ENCODE measurements at places on chromosomes 4 and X. TPM values are rescaled to one million over a fixed set of nuclear protein-coding genes. Genes with fewer than 3 reads are reported as not detected.

PALLD gene
- 440 TPM for total RNA-seq

GRCh38 chrX:37846141-37846540, 1.2 kb downstream of the DYNLT3 start:
- no peak for DNase-seq

DNA sequence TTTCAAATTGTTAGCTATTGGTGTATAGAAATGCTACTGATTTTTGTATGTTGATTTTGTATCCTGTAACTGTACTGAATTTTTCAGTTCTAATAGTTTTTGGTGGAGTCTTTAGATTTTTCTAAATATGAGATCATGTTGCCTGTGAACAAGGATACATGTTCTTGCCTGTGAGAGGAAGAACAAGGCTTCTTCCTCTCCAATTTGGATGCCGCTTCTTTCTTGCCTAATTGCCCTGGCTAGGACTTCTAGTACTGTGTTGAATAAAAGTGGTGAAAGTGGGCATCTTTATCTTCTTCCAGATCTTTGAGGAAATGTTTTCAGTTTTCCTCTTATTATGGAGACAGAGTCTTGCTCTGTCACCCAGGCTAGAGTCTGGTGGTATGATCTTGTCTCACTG, 16.2 kb upstream of the NAP1L5 start:
- DNase-seq: no peak

- no peak for DNase-seq
These were observed 79.3 kb downstream of the FRAS1 start for GRCh38 chr4:78136109-78137081.

DNA sequence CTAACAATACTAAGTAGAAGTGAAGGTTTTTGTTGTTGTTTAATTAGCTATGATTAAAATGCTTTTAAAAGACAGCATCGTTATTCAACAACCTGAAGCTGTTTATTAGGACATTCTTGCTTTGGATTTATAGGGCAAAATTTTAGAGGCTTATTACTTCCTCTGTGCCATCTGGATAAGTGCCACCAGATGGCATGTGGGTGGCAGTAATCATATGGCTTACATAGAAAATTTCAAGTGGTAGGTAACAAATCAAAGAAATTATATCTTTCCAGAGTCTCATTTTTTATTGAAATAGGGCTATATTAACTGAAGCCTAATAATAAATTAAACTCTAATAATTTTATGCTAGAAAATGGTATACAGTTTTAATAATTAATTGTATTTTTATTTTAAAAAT, 83.3 kb upstream of the HTR2C start:
- no peak for DNase-seq

GRCh38 chr4:23770011-23770410, 119.8 kb downstream of the PPARGC1A start:
- DNase-seq: no peak

- no peak for DNase-seq
These were observed 103.8 kb upstream of the HPF1 start for GRCh38 chr4:169861593-169861992.

- no peak for DNase-seq
These were observed 90.7 kb upstream of the DCLK2 start for GRCh38 chr4:149987330-149988086.

GPC3 gene
- total RNA-seq: 15.0 TPM
